ENCODE measurements at places on chromosomes 2 and 18. TPM values are rescaled to one million over a fixed set of nuclear protein-coding genes. Genes with fewer than 3 reads are reported as not detected.

NAT8 gene
- 3.8 TPM for total RNA-seq

SPDYA gene
- total RNA-seq, result 1.2 TPM

PAX3 gene
- total RNA-seq, result not detected

ABHD1 gene
- 0.03 TPM for total RNA-seq

CCL20 gene
- 112 TPM for total RNA-seq

KIF5C gene
- 5.4 TPM for total RNA-seq

ITGB6 gene
- 41.1 TPM for total RNA-seq

GRCh38 chr2:181894381-181894780 is 2.9 kb downstream of the ITPRID2 start:
- H3K4me3 ChIP-seq, result peak overlapping the region; percentile 84
- peaks cover 3% of the 10 kb centered on the region for H3K36me3 ChIP-seq
- peaks cover 37% of the 10 kb centered on the region for H3K4me1 ChIP-seq
- peak overlapping the region; percentile 99 for H3K27ac ChIP-seq
- no peaks in the 10 kb centered on the region for H3K27me3 ChIP-seq
- no peak for DNase-seq

GRCh38 chr2:43708891-43709290 is 32.7 kb upstream of the C1GALT1C1L start:
- H3K4me1 ChIP-seq, result no peaks in the 10 kb centered on the region
- no peak overlapping the region for H3K27ac ChIP-seq
- H3K36me3 ChIP-seq, result no peaks in the 10 kb centered on the region
- DNase-seq, result no peak
- no peak overlapping the region for H3K4me3 ChIP-seq
- no peaks in the 10 kb centered on the region for H3K27me3 ChIP-seq

DNA sequence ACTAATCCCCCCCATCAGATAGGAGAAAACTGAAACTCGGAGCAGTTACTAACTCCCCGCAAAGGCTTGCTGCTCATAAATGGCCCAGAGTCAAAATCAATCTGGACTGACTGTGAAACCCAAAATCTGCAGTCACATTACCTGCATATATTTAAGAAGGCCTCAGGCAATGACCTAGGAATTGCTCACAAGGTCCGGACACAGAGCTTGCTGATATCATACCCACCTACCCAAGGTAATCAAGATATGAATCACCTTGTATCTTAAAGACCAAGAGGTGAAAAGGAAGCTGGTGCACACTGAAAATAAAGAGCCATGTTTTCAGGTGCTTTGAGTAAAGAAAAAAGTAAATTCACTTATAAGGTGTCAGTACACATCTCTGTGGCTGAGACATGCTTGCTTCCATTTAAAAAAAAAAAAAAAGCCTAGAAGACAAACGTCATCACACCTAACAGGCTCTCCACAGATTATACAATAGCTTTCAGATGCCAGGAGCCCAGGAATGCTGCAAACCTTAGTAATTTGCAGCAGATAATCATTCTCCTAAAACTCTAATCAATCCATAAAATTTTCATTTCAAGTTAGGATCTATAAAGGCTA is 195.4 kb downstream of the ZEB2 start:
- no peaks in the 10 kb centered on the region for H3K27me3 ChIP-seq
- no peaks in the 10 kb centered on the region for H3K36me3 ChIP-seq
- H3K4me3 ChIP-seq, result no peak overlapping the region
- H3K27ac ChIP-seq, result no peak overlapping the region

GRCh38 chr2:95054016-95054415 is 28.5 kb downstream of the MAL start:
- H3K4me1 ChIP-seq, result no peaks in the 10 kb centered on the region
- no peak overlapping the region for H3K4me3 ChIP-seq
- no peaks in the 10 kb centered on the region for H3K36me3 ChIP-seq
- DNase-seq, result no peak
- no peaks in the 10 kb centered on the region for H3K27me3 ChIP-seq
- H3K27ac ChIP-seq, result no peak overlapping the region

- H3K4me3 ChIP-seq, result no peak overlapping the region
- peaks cover 9% of the 10 kb centered on the region for H3K27me3 ChIP-seq
- H3K36me3 ChIP-seq, result no peaks in the 10 kb centered on the region
- no peak overlapping the region for H3K27ac ChIP-seq
- H3K4me1 ChIP-seq, result no peaks in the 10 kb centered on the region
These were observed 276.5 kb upstream of the MGAT5 start for GRCh38 chr2:133977405-133977804.

DNA sequence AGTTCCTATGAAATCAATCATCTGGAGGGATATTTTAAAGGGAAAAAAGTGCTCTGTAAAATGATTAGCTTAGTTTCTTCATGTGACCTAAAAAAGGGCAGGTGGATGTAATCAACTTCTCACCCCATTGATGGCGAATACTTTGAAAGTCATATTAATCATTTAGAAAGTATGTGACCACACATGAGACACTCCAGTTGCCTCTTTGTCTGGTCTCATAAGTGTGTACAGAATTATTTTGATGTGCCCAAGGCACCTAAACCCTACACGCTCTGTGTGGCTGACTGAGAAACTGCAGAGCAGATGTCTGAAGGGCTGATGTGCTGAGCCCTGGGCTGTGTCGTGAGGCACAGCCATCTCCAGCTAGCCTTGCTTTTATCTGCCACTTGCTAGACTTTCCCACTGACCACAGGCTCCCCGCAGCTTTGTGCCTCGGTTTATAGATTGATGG is 26.9 kb downstream of the SGPP2 start:
- H3K27ac ChIP-seq, result no peak overlapping the region
- peaks cover 3% of the 10 kb centered on the region for H3K27me3 ChIP-seq
- H3K4me1 ChIP-seq, result no peaks in the 10 kb centered on the region
- H3K36me3 ChIP-seq, result no peaks in the 10 kb centered on the region
- DNase-seq, result no peak

DNA sequence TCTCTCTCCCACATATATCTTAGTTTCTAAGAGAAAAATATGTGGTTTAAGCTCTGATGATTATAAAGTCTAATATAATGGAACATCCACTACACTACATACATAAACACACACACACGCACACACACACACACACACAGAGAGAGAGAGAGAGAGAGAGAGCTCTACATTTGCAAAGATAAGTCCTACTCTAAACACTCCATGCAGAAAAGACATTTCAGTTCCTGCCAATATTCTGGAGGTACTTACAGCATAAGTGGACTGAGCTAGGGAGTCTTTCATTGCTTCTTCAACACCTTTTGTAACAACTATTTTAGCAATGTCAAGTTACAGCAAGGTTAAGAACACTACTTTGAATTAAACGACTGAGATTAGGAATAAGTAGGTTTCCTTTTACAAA is 80.1 kb downstream of the FIGN start:
- H3K36me3 ChIP-seq, result no peaks in the 10 kb centered on the region
- H3K27me3 ChIP-seq, result no peaks in the 10 kb centered on the region
- H3K4me1 ChIP-seq, result no peaks in the 10 kb centered on the region
- no peak overlapping the region for H3K4me3 ChIP-seq
- DNase-seq, result no peak
- no peak overlapping the region for H3K27ac ChIP-seq

DNA sequence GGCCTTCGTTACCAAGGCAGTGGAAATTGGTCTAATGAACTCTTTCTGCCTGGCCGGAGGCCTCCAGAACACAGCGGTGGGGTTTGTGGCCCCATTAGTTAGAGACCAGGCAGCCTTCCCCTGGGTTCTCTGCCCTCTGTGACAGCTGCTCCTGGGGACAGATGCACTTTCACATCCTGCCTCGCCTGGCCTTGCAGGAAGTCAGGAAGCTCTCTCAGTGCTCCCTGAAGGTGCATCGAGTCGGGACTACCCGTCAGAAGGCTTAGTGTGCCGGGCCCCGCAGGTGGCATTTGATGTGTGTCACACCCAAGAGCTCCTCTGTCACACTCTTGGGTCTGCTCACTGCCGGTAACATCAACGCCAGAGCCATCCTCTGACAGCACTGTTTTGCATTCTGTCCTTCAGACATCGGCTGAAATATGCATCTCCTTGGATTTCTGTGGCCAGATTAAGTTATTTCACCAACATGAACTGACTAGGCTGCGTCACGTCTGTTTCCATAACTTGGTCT is 158.3 kb downstream of the LDLRAD4 start:
- no peaks in the 10 kb centered on the region for H3K4me1 ChIP-seq
- H3K27me3 ChIP-seq, result no peaks in the 10 kb centered on the region
- H3K4me3 ChIP-seq, result no peak overlapping the region
- H3K36me3 ChIP-seq, result no peaks in the 10 kb centered on the region
- DNase-seq, result no peak
- H3K27ac ChIP-seq, result no peak overlapping the region

GRCh38 chr18:69469444-69469919 is 68.8 kb downstream of the DOK6 start:
- H3K4me1 ChIP-seq, result no peaks in the 10 kb centered on the region
- H3K27ac ChIP-seq, result no peak overlapping the region
- H3K36me3 ChIP-seq, result no peaks in the 10 kb centered on the region
- DNase-seq, result no peak
- H3K4me3 ChIP-seq, result no peak overlapping the region
- H3K27me3 ChIP-seq, result no peaks in the 10 kb centered on the region

DNA sequence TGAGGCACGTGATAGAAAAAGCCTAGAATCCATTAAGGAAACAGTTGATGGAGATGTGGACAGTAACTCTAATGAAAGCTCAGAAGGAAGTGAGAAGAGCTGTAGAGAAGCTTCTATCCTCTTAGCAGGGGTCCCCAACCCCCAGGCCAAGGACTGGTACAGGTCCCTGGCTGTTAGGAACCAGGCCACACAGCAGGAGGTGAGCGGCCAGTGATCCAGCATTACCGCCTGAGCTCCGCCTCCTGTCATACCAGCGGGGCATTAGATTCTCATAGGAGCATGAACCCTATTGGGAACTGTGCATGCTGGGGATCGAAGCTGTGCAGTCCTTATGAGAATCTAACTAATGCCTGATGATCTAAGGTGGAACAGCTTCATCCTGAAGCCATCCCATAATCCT is 8.7 kb upstream of the IMP4 start:
- H3K27me3 ChIP-seq, result peaks cover 12% of the 10 kb centered on the region
- no peak overlapping the region for H3K4me3 ChIP-seq
- no peak for DNase-seq
- H3K27ac ChIP-seq, result no peak overlapping the region
- H3K4me1 ChIP-seq, result peaks cover 7% of the 10 kb centered on the region
- H3K36me3 ChIP-seq, result no peaks in the 10 kb centered on the region

DNA sequence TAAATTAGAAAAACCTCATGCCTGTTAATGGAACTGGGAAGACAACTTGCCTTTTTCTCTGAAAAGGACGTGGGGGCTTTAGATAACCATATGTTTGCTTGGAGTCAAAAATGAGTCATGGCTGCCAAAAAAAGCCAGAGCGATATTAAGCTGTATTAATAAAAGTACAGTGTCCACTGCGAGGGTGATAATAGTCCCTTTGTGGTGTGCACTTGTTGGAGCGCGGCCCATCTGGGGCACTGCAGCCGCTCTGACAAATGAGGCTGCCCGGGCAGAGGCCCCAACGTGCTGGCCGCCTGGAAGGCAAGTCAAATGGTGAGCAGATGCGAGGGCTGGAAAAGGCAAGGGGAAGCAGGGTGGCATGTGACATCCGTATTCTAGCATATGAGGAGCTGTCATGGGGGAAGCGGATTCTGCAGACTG is 103.3 kb upstream of the NCK2 start:
- DNase-seq, result no peak
- H3K27me3 ChIP-seq, result no peaks in the 10 kb centered on the region
- no peak overlapping the region for H3K4me3 ChIP-seq
- H3K27ac ChIP-seq, result no peak overlapping the region
- H3K36me3 ChIP-seq, result no peaks in the 10 kb centered on the region

GRCh38 chr18:51757255-51757924 is 559.9 kb upstream of the MEX3C start:
- no peaks in the 10 kb centered on the region for H3K36me3 ChIP-seq
- H3K27ac ChIP-seq, result no peak overlapping the region
- peak; percentile 13 for DNase-seq
- no peaks in the 10 kb centered on the region for H3K4me1 ChIP-seq

DNA sequence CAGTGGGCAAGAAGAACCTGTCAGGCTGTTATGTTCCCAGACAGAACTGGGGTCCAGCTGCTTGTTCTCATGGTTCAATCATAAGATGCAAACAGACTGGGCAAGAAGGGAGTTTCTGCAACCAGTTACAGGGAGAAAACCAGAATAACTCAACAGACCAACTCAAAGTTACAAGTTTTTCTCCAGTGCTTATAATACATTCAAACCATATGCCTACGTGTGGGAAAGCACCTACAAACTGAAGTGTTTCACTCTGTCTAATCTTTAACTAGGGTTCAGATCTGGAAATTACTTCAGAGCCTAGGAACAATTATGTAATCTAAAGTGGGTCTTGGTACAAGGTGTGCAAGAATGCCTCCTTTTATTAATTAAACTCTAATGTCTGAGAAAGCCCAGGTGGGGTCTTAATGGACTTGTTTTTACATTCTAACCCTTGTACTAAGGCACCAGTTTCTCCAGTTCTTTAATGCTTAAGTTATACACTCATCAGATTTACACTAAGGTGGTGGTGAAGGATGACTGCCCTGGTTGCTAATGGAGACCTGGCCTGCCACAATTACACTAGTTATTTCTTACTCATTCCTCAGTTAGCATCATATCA is 951.9 kb downstream of the TSN start:
- no peaks in the 10 kb centered on the region for H3K4me1 ChIP-seq
- H3K27ac ChIP-seq, result peak overlapping the region; percentile 65
- H3K36me3 ChIP-seq, result no peaks in the 10 kb centered on the region
- H3K4me3 ChIP-seq, result no peak overlapping the region
- H3K27me3 ChIP-seq, result no peaks in the 10 kb centered on the region
- no peak for DNase-seq

DNA sequence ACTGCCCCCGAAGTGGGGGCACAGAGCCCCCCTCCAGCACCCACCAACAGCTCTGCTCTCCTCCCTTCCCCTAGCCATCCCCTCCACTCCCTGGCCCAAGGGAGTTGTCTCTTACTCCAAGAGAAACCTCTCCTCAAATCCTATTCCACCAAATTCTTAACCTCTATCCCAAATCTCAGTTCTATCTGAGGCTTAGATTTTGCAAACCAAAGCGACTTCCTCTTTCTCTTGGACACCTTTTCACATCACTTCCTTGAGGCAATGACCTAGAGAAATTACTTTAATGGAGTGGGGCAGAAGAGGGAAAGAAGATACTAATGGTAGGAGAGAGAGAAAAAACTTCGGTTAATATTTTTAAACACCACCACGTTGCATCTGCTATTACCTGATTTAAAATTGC is 167.2 kb downstream of the SS18 start:
- no peaks in the 10 kb centered on the region for H3K4me1 ChIP-seq
- H3K4me3 ChIP-seq, result no peak overlapping the region
- DNase-seq, result no peak
- no peaks in the 10 kb centered on the region for H3K36me3 ChIP-seq

- no peak overlapping the region for H3K27ac ChIP-seq
- no peak for DNase-seq
- H3K36me3 ChIP-seq, result no peaks in the 10 kb centered on the region
- no peak overlapping the region for H3K4me3 ChIP-seq
- no peaks in the 10 kb centered on the region for H3K4me1 ChIP-seq
These were observed 484.7 kb upstream of the NRP2 start for GRCh38 chr2:205197468-205198139.
